ENCODE measurements at places on chromosomes 12 and 14. TPM values are rescaled to one million over a fixed set of nuclear protein-coding genes. Genes with fewer than 3 reads are reported as not detected.

- DNase-seq, result no peak
These were observed 209.0 kb upstream of the ATXN7L3B start for GRCh38 chr12:74328623-74329022.

DNA sequence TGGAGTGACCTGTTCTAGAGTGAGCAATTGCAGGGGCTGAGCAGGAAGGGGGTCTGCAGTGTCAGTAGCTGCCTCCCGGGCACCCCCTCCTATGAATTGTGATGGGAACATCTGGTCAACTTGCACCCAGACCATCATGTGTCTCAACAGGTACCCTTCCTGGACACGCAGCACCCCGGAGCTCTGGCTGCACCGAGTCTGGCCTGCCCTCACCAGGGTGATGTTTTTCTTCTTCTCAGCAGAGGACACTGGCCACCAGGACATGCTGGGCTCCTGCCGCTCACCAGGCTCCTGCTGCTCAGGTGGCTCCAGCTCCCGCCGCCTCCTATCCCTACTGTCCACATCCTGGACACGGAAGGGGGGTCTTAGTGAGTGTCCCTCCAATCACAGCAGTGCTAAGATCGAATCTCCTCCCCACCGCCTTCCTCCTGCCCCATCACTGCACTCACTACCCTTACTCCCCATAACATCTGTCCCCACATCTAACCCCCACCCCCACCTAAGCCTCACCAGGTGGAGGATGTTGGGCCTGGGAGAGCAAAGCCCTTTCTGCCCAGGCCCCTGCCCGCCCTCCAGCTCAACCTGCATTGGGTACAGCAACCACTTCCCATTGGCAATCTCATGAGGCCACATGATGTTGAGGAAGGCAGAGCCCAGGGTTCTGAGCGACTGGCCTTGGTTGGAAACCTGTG is 14.9 kb downstream of the ITGA7 start:
- no peak for DNase-seq

AQP2 gene
- total RNA-seq, result not detected

GRCh38 chr14:45290547-45290946 is 37.5 kb upstream of the MIS18BP1 start:
- no peak for DNase-seq

SSTR1 gene
- total RNA-seq, result 0.42 TPM

All from esophagus muscularis mucosa (tissue), 4 donors.